ENCODE measurements at places on chromosomes 2 and 18.
A peak's percentile ranks its signal among the peaks of the same experiment; 100 is the strongest.

GRCh38 chr2:167430447-167430846 is 542.2 kb downstream of the XIRP2 start:
- no peak for DNase-seq

GRCh38 chr2:235030936-235031335 is 79.1 kb downstream of the SH3BP4 start:
- DNase-seq, result no peak

DNA sequence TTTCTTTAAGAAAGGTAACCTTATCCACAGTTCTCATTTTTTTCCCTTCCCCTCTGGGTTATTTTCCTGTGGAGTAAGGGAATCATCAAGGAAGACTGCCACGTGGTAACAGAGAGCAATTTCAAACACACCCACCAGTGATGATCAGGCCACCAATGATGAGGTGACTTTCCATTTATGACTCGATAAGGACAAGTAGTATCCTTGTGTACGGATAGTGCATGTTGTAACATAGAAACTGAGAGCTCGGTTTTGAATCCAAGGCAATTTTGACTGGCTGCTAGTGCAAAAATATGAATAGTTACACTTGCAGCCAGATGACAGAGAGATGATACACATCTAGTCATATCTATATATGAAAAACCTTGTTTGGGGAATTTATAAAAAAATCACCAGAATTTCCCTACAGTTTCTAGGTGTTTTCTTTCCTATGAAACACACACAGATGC is 143.6 kb upstream of the TCF4 start:
- DNase-seq, result no peak

DNA sequence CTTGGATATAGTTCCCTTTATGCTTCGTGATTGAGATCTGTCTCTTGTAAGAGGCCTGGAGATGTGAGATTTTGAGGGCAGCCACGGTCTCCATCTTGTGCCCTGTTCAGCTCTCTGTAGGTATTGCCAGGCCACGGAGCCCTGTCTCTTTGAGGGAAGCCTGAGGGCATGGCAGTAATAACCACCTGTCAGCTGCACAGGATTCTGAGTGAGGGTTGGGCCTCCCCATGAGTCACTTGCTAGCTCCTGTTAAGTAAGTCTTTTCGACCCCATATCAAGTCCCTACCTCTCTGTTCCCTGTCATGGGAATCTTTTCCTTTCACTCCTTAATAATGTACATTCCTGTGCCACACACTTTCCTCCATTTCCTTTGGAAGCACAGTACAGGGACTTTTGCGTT is 20.4 kb downstream of the LYPD6B start:
- no peak for DNase-seq

DNA sequence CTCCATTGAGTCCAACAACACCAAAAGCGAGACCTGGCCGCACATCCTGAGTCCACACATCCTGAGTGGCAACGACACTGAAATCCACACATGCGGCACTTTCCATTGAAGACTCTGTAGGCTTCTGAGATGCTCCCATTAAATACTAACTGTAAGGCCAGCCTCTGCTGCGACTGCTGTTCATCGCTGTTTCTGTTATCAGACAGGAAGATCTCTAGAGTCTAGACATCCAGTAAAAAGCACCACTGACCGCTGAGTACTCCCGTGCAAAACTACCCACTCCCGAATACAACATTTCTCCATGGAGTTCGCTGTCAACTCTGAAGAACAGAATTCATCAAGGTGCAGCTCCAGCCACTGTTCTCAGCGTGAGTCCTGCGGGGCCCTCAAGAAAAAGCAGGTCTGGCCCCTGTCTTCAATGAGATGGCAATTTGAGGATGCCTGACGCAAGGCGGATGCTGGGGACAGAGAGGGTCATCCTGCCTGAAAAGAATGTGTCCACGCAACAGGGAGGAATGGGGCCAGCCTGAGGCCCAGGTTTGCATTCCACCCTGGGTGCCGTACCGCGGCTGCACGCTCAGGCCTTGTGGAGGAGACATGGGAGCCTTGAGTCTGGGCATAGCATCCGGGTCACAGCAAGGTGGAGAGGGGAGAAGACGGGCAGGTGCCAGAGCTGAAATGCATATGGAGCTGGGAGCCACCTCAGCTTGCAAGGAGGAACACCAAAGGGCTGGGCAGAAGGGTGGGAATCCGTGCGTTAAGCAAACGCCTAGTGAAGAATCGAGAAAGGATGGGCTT is 61.9 kb downstream of the ZNF516 start:
- no peak for DNase-seq

DNA sequence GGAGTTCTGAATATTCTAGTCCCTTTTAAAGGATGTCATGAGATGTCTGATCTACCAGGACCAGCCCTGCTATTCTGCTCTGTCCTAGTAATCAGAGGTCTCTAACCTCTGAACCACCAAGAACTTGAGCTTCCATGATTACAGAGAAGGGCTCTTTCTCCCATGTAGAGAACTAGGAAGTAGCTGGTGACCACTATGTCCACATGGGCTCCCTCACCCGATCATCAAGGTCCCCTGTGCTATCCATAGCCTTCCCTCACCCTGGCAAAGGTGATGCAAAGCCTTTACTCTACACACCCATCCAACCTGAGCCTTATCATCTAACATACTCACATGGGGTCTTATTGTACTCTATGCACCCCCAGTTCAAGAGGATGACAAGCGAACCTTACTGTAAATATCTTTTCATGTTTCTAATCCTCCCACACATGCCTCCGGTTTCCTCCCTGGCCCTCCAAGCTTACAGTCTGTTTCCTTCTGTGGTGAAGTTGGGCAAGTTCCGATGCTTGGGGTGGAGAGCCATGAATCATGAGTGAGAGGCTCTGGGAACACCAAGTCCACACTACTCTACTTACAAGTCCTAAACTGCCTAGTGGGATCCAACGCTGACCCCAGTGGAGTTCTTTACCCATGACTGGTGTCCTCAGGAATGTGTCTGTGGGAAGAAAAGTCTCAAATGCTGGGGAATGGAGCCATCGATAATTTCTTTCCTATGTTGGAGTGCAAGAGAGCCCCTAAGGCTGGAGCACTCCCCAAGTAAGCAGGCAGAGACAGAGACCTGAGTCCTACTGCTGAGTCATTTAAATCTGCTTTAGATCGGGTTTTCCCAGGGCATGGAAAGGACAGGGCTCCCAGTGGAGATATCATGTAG is 73.3 kb upstream of the KLF7 start:
- DNase-seq, result no peak

DNA sequence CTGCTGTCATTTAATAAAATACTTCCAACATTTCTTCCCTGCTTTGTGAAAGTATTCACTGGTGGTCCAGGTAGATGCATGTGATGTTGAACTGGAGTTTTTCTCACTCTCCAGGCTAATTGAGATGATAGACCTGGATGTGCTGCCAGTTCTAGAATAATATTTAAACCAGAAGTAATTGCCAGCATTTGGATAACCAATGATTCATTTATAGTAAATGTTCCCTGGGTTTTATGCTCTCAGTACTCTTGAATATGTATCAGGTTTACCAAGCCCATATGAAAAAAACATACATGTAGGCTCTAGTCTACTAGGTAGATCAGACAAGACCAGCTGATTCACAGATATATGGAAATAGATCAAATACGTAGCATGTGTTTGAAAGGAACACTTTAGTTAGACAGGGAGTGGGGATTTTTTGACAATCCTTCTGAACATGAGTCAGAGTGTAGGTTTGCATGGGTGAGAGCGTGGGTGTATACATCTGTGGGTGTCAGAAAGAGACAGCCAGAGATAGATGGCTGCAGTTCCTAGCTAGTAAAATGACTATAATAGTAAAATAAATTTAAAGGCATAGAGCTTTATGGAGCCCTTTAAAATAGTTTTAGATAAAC is 115.1 kb downstream of the NAB1 start:
- DNase-seq, result no peak

DNA sequence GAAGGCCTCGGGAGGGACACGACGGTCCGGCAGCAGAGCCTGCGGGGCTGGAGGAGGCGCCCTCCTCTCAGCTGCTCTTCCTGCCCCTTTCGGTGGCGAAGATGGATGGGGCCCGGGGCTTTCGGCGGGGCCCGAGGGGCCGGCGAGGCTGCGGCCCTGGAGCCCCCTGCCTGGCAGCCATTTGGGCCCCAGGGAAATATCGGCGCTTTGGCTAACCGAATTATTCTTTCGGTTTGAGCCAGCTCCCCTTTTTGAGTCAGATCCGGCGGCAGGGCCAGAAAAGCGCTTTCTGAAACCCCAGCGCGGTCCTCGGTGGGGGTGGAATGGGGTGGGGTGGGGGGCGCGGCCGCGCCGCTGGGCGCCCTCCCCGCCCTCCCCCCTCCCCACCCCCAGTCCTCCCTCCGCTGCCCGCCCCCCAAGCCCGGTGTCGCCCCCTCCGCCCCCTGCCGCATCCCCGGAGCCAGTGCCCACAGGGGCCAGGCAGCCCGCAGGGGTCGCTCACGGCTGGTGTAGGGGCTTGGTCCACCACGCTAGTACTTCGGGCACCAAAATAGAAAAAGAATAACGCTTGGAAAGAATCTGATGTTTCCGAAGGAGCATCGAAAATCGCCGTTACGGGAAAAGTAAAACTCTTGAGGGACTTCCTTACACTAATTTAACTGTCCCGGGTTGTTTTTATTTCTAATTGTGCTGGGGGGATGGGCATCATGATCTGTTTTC is 9.1 kb upstream of the ARID5A start:
- no peak for DNase-seq

DNA sequence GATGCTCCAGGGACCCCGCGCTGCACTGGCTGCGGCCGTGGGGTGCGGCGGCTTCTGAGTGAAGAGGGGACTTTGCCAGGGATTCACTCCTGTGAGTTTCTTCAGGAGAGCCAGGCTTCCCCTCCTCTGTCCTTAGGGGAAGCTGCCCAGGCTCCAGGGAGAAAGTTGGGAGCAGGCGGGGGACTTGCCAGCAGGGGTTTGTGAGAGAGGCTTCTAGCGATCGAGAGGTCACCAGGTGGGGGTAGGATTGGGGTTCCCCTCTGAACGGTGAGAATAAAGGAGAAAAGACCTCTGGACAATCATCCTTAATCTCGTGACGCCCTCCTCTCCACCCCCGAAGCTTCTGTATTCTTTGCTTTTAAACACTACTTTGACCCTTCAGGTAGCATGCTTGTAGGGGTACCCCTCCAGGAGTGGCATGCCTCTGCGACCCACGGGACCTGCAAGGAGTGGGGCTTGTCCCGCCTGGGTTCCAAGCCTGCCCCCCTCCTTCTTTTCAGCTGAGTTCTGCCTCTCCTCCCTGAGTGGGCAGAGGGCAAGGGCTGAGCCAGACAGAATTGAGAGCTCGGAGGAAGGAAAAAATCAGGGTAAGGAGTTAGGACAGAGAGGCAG is 601 bp downstream of the PROKR1 start:
- no peak for DNase-seq

- no peak for DNase-seq
These were observed 300.5 kb downstream of the SUCLG1 start for GRCh38 chr2:84158605-84159004.

- DNase-seq, result no peak
These were observed 27.1 kb upstream of the ZNF516 start for GRCh38 chr18:76522122-76522503.

DNA sequence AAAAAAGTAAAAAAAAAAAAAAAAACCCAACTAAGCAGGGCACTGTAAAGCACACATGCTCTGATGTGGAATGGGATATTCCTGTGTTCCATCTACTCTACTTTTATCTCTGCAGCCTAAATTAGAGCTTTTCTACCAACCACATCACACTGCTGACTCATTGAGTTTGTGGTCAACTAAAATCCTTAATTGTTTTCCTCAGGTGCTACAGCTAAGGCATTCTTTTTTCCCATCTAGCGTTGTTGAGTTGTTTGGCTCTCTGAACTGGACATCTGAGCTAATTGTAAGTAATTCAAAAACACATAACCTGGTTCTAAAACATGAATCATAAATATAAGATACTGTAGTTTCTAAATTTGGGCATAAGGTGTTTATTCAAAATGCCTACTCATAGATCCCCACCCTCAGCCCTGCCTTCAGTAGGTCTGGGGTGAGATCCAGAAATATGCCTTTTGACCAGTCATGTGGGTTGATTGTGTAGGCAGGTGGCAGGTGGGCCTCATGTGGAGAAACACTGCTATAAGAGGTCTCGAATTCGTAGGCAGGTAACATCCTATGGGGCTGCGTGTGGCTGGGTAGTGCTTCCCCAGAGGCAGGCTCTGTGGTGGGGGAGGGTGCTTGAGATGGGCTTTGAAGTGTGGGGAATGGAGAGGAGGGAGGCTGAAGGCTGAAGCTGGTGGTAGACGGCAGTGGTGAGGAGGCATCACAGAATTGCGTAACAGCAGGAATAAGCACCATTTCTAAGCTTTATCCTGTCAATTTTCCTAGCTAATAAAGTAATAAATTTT is 27.2 kb downstream of the ANKRD29 start:
- no peak for DNase-seq

DNA sequence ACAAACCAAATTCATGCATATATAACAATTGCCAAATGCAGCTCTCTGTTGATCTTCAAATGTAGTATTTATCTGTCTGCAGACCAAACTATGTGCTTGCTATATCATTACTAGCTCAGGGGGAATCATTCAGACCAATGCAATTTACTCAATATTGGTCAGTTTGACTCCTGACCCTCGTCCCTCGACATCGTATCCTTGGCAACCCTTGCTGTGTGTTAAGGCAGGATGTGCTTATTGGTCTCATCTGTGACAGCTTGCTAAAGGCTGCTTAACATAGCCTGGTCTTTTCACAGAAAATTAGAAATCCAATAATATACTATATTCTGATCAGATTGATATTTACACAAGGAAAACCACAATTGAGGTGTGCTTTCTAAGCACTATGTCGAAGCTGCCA is 747.1 kb downstream of the GALR1 start:
- no peak for DNase-seq

DNA sequence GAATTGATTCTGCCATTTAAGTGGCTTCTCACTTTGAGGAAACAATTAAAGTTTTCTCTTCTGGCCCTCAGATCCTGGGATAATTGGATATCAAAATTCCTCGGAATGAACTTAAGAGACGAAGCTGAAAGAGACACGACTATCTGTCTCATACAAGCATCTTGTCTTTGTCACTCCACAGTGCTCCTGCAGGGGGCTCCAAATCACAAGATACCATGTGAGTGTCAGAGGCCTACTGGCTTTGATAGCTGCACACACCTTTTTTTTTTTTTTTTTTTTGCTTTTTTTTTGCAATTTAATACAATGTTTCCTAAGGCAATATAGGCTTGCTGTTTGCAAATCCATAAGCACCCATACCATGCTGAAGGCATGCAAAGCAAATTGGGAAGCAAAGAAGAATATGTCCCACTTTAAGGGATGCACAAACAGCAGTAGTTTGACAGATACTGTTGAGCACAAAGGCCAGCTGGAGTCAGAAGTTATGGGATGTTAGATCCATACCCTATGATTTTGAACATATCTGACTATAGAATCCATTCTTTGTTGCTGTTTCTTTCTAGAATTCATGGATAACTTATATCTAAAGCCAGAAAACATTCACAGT is 109.0 kb upstream of the CBLN2 start:
- peak; percentile 15 for DNase-seq

GRCh38 chr2:108385411-108386071 is 7.8 kb downstream of the SULT1C4 start:
- no peak for DNase-seq

DNA sequence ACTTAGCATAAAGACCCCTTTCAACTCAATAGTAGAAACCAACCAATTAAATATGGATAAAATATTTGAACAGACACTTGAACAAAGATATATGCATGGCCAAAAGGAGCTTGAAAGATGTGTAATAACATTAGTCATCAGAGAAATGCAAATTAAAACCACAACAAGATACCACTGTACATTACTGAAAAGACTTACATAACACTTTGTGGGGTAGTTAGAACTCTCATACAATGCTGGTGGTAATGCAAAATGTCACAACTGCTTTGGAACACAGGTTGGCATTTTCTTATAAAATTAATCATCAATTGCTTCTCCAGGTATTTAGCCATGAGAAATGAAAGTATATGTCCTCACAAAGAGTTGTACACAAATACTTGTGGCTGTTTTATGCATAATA is 60.7 kb downstream of the TTC27 start:
- no peak for DNase-seq

- DNase-seq, result no peak
These were observed 500.1 kb upstream of the LRATD1 start for GRCh38 chr2:14132386-14132785.

All from kidney capillary endothelial cell (primary cell).